ENCODE measurements at places on chromosomes 6 and 20. TPM values are rescaled to one million over a fixed set of nuclear protein-coding genes. Genes with fewer than 3 reads are reported as not detected.

Gene MPC1
- 87.1 TPM for polyA plus RNA-seq

Gene LY6G6C
- polyA plus RNA-seq, result 0.43 TPM

Gene RNF5
- 104 TPM for polyA plus RNA-seq

Gene EYA4
- polyA plus RNA-seq, result 18.5 TPM

Gene PPIL1
- 56.8 TPM for polyA plus RNA-seq

Gene MYB
- 4.6 TPM for polyA plus RNA-seq

Gene HLA-F
- 5.4 TPM for polyA plus RNA-seq

Gene TFAP2A
- polyA plus RNA-seq, result 28.0 TPM

Gene PAK5
- polyA plus RNA-seq, result 0.60 TPM

Gene NT5E
- polyA plus RNA-seq, result 5.4 TPM

Gene SAMD10
- polyA plus RNA-seq, result 7.2 TPM

Gene MEP1A
- polyA plus RNA-seq, result 0.03 TPM

Gene PRIM2
- 16.4 TPM for polyA plus RNA-seq

Gene NKX2-4
- not detected for polyA plus RNA-seq

Gene IYD
- 3.3 TPM for polyA plus RNA-seq

Gene CLVS2
- polyA plus RNA-seq, result 0.22 TPM

Gene COL21A1
- polyA plus RNA-seq, result 110 TPM

Gene ZBTB46
- polyA plus RNA-seq, result 20.1 TPM

Gene PGC
- 0.17 TPM for polyA plus RNA-seq

Gene PET117
- polyA plus RNA-seq, result 22.4 TPM

Gene MYCT1
- 16.3 TPM for polyA plus RNA-seq

Gene RAD21L1
- polyA plus RNA-seq, result not detected

Gene ECT2L
- 0.22 TPM for polyA plus RNA-seq

Gene ROMO1
- polyA plus RNA-seq, result 68.0 TPM

Gene NUS1
- polyA plus RNA-seq, result 67.2 TPM

Gene SCGN
- polyA plus RNA-seq, result 0.28 TPM

Gene EEF1A2
- 3.8 TPM for polyA plus RNA-seq

Gene SSTR4
- not detected for polyA plus RNA-seq

Gene FRK
- polyA plus RNA-seq, result 5.7 TPM

Gene DEFB125
- not detected for polyA plus RNA-seq

Gene ADAM33
- 9.9 TPM for polyA plus RNA-seq

All from right renal pelvis (tissue), 4 donors.